ENCODE measurements at places on chromosomes 1 and 21.

GRCh38 chr1:22406722-22407495, 44.7 kb upstream of the ZBTB40 start:
- no peak for DNase-seq

GRCh38 chr1:214369364-214369763, 88.4 kb downstream of the SMYD2 start:
- DNase-seq = no peak

GRCh38 chr1:180892272-180892671, 20.4 kb upstream of the KIAA1614 start:
- no peak for DNase-seq

GRCh38 chr1:91784191-91784590, 101.8 kb downstream of the TGFBR3 start:
- DNase-seq = no peak

DNA sequence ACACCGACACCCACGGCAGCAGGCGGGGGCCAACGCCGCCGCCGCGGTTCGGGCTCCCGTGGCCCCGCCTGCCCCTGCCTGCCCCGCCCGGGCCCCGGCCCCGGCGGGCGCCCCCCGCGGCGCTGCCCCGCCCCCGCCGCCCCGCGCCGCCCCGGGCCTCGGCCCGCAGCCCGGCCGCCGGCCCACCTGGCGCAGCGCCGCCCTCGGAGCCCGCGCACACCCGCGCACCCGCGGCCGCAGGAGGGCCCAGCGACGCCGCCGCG, at the start of gene WNT3A:
WNT3A (plus strand) TSS at position 213 of the 263 bp plus-strand sequence. CDS start 131 bp downstream, outside the sequence.
- DNase-seq = no peak

- DNase-seq = no peak
Measured at GRCh38 chr1:99551812-99552614, 93.9 kb upstream of the PALMD start.

GRCh38 chr1:196538473-196538872, 69.8 kb downstream of the KCNT2 start:
- DNase-seq = no peak

GRCh38 chr1:207009182-207009850, 23.2 kb downstream of the C1orf116 start:
- no peak for DNase-seq

- no peak for DNase-seq
Measured at GRCh38 chr1:28129150-28129549, 40.7 kb upstream of the EYA3 start.

- no peak for DNase-seq
Measured at GRCh38 chr1:201896951-201897391, 8.3 kb downstream of the SHISA4 start.

DNA sequence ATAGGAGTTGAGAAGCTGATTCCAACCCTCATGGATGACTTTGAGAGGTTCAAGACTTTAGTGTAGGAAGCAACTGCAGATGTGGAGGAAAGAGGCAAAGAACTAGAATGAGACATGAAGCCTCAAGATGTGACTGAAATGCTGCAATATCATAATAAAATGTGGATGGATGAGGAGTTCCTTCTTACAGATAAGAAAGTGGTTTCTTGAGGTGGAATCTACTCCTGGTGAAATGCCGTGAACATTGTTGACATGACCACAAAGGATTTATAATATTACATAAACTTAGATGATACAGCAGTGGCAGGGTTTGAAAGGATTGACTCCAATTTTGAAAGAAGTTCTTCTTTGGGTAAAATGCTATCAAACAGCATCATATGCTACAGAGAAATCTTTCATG, 28.8 kb downstream of the LTN1 start:
- no peak for DNase-seq

GRCh38 chr1:110059133-110059863, 11.2 kb downstream of the ALX3 start:
- DNase-seq = no peak

- no peak for DNase-seq
Measured at GRCh38 chr1:20486457-20487235, 636 bp upstream of the CAMK2N1 start.

DNA sequence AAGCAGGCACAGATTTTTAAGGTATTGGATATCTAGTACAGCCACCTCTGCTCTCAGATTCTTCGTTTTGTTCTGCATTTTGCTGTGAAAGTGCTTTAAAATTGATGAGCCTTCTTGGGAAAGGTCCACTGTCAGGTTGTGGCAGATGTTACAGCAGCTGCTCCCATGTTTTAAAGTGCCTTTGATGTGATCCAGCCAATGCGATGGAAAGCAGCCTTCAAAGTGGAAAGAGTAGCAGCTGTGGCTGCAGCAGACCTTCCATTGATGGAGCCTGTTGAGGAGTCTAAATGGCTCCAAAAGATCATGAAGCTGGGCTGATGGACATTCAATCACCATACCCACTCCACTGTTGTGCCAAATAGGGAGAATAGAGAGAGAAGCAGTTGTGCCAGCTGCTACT, 816.9 kb downstream of the PLA2G4A start:
- DNase-seq = no peak

GRCh38 chr1:219710529-219711194, 97.8 kb upstream of the ZC3H11B start:
- DNase-seq = peak; percentile 47

- DNase-seq = no peak
Measured at GRCh38 chr1:101509370-101509769, 272.6 kb downstream of the S1PR1 start.

- no peak for DNase-seq
Measured at GRCh38 chr1:31782421-31783410, 18.6 kb upstream of the ADGRB2 start.
